ENCODE measurements at places on chromosomes 7 and 10. TPM values are rescaled to one million over a fixed set of nuclear protein-coding genes. Genes with fewer than 3 reads are reported as not detected.
A peak's percentile ranks its signal among the peaks of the same experiment; 100 is the strongest.

GRCh38 chr10:118662228-118663035 lies 67.0 kb upstream of the PRLHR start:
- H3K27ac ChIP-seq = no peak overlapping the region
- DNase-seq = no peak
- H3K36me3 ChIP-seq = no peaks in the 10 kb centered on the region
- no peak overlapping the region for H3K4me3 ChIP-seq
- H3K27me3 ChIP-seq = no peaks in the 10 kb centered on the region

Gene NODAL
- not detected for total RNA-seq

- H3K27me3 ChIP-seq = no peaks in the 10 kb centered on the region
- no peak for DNase-seq
- H3K36me3 ChIP-seq = no peaks in the 10 kb centered on the region
- no peaks in the 10 kb centered on the region for H3K4me1 ChIP-seq
Observed at GRCh38 chr10:101538446-101538845, 49.6 kb downstream of the POLL start.

Gene ITPRID1
- 0.09 TPM for total RNA-seq

DNA sequence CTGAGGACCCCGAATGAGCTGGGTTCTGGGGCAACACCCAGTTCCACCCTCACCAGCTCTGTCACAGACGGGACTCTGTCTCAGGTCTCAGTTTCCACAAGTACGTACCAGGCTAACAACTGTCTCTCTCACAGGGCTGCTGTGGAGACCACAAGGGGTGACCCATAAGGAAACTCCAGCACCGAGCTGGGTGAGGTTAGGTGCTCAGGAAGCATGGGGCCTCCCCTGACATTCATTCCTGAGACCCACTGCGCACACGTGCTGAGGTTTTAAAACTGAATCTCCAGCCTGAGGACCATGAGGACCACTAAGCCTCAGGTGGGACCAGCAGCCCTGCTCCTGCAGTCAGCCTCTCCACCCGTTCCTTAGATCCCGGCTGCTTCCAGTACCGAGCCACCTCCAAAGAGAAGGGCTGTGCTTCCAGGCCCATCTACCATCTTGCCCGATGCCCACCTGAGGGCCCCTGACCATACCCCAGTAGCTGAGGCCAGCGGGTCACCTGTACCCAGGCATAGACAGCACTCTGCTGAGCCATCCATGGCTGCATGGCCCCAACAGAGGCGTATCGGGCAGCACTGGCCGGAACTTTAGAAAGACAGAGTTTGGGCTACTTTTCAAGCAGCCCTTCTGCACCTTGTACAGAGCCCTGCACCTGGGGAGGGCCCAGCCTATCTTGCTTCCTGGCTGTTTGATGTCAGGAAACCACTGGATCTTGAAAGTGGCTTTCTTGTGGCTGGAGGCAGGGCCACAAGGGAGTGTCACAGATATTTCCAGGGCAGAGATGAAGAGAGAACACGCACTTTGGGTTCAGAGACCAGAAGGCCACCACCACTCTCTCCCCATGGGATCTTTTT lies 18.7 kb downstream of the HSPA12A start:
- H3K4me3 ChIP-seq = no peak overlapping the region
- DNase-seq = no peak
- H3K4me1 ChIP-seq = no peaks in the 10 kb centered on the region
- no peaks in the 10 kb centered on the region for H3K36me3 ChIP-seq
- H3K27me3 ChIP-seq = no peaks in the 10 kb centered on the region

- peaks cover 2% of the 10 kb centered on the region for H3K27me3 ChIP-seq
- no peak within 1 kb of the TSS for H3K27ac ChIP-seq
- DNase-seq = no peak
- no peaks in the 10 kb centered on the region for H3K36me3 ChIP-seq
- no peak within 1 kb of the TSS for H3K4me3 ChIP-seq
Observed at GRCh38 chr10:100744987-100745881, at the start of gene PAX2. PAX2 (plus strand) TSS chr10:100745582; CDS start chr10:100746261, 679 bp downstream.

GRCh38 chr7:158138329-158138597 lies 449.4 kb downstream of the PTPRN2 start:
- H3K27me3 ChIP-seq = no peaks in the 10 kb centered on the region
- H3K4me3 ChIP-seq = no peak overlapping the region
- H3K27ac ChIP-seq = no peak overlapping the region
- no peaks in the 10 kb centered on the region for H3K4me1 ChIP-seq
- H3K36me3 ChIP-seq = no peaks in the 10 kb centered on the region

Gene VGF
- total RNA-seq = not detected

Gene SEMA3E
- total RNA-seq = 35.0 TPM

Gene TUBAL3
- total RNA-seq = not detected

Gene OR2A42
- total RNA-seq = 1.3 TPM

DNA sequence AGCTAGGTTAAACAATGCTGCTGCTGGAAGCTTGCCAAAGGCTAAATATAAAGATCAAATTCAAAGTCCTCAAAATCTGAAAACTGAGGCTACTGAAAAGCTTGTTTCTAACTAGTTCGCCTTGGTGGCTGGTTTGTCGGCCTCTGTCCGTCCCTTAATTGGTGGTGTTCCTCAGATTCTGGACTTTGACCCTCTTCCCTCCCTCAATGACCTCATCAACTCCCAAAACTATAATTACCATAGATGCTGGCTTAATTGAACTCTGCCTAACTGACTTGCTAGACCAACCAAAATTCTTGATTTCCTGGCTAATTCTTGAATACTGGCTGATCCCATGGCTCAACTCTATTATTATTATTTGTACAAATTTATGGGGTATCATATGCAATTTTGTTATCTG lies 15.6 kb downstream of the ARHGAP21 start:
- peaks cover 8% of the 10 kb centered on the region for H3K4me1 ChIP-seq
- no peak overlapping the region for H3K27ac ChIP-seq
- H3K27me3 ChIP-seq = no peaks in the 10 kb centered on the region

Gene STK31
- 2.2 TPM for total RNA-seq

- no peak overlapping the region for H3K4me3 ChIP-seq
- DNase-seq = no peak
- H3K27me3 ChIP-seq = no peaks in the 10 kb centered on the region
- H3K27ac ChIP-seq = no peak overlapping the region
- no peaks in the 10 kb centered on the region for H3K36me3 ChIP-seq
- H3K4me1 ChIP-seq = no peaks in the 10 kb centered on the region
Observed at GRCh38 chr7:73864981-73865711, 4.2 kb downstream of the TMEM270 start.

GRCh38 chr10:29102233-29102632 lies 186.6 kb upstream of the LYZL1 start:
- H3K36me3 ChIP-seq = no peaks in the 10 kb centered on the region
- H3K27me3 ChIP-seq = no peaks in the 10 kb centered on the region
- no peak overlapping the region for H3K27ac ChIP-seq
- no peak overlapping the region for H3K4me3 ChIP-seq
- DNase-seq = no peak

- H3K27ac ChIP-seq = peak overlapping the region; percentile 45
- H3K36me3 ChIP-seq = no peaks in the 10 kb centered on the region
- no peaks in the 10 kb centered on the region for H3K27me3 ChIP-seq
- peaks cover 8% of the 10 kb centered on the region for H3K4me1 ChIP-seq
- H3K4me3 ChIP-seq = no peak overlapping the region
Observed at GRCh38 chr7:828793-829561, 3.3 kb upstream of the SUN1 start.

- H3K27ac ChIP-seq = no peak overlapping the region
- H3K4me1 ChIP-seq = peaks cover 5% of the 10 kb centered on the region
- no peaks in the 10 kb centered on the region for H3K27me3 ChIP-seq
- H3K4me3 ChIP-seq = no peak overlapping the region
Observed at GRCh38 chr7:25852939-25853271, 299.1 kb upstream of the NFE2L3 start.
